Naive thymus-derived CD8-positive, alpha-beta T cell (primary cell): ENCODE measurements at places on chromosomes 7 and 10.

DNA sequence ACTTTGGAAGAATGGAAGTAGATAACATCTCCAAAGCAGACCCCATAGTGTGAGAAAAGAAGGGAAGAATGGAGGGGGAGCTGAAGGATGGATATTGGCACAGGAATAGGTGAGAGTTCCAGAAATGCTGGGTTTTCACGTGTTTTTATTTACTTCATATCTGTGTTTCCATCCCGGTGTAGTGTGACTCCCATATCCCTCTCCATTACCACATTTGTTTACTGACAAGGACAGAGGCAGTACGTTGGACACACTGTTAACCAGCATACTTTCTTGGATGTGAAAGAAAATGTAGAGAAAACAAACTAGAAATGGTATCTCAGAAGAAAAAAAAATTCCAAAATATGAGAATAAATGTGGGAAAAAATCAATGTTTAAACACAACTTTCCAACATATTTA lies 124.4 kb upstream of the PFKP start:
- DNase-seq: no peak

DNA sequence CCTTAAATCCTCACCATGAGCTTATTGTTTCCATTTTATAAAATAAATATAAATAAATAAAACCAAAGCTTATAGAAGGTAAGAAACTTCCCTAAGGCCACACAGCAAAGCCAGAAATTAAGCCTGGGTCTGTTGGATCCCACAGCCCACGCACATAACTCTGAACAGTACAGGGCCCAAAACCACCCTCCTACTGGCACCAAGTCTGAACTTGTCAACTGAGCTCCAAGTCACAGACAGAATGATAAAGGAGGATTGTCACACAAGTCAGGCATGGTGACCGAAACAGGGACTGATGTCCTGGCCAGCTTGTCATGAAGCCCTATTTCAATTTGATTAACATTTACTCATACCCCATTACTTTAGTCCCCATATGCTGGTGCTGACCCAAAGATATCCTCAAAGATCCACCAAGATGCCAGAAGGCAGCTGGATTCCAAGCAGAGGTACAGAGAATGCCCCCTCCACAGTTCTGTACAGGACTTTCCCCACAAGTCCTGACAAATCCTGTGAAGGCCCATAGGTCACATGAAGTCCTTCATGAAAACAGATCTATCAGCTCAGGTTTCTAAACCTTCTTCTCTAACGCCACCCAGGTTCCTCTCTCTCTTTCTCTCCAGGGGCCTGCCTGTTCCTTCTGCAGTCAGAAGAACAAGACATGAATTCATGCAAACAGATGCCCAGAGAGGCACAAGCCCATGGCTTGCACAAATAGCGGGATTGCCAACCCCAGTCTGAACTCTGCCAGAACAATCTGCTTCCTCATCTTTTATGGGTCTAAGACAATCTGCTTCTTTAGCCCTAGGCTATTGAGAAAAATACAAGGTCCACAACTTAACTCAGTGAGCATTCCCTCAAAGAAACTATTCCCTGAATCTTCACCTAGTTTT lies 60.9 kb downstream of the GLI3 start:
- DNase-seq: no peak

GRCh38 chr10:22986771-22987542 lies 59.1 kb downstream of the ARMC3 start:
- DNase-seq: peak; percentile 22

GRCh38 chr7:153902862-153903261 lies 149.3 kb upstream of the DPP6 start:
- DNase-seq: no peak

DNA sequence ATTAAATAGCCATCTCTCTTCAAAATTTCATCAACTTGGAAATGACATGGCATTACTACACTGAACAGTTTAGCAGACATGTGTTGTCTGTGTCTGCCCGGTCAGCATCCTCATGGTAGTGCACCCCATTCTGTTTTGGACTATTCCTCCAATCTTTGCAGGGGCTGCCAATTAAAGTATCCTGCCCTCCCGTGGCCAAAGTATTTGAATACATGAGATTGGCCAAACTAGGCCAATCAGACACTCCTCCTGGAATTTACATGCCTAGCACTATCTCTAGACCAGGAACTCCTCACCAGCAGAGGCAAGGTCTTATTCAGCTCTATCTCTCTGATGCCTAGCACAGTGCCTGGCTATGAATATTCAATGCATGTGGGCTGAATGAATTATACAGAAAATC lies 4.4 kb downstream of the SHTN1 start:
- DNase-seq: no peak

- no peak for DNase-seq
Observed at GRCh38 chr7:131586759-131587158, 30.3 kb upstream of the PODXL start.

GRCh38 chr10:61130366-61130765 lies 186.4 kb upstream of the RHOBTB1 start:
- DNase-seq: no peak

- DNase-seq: no peak
Observed at GRCh38 chr7:98168904-98169621, 42.2 kb upstream of the BHLHA15 start.

GRCh38 chr10:79295563-79295962 lies 51.7 kb upstream of the PPIF start:
- no peak for DNase-seq

DNA sequence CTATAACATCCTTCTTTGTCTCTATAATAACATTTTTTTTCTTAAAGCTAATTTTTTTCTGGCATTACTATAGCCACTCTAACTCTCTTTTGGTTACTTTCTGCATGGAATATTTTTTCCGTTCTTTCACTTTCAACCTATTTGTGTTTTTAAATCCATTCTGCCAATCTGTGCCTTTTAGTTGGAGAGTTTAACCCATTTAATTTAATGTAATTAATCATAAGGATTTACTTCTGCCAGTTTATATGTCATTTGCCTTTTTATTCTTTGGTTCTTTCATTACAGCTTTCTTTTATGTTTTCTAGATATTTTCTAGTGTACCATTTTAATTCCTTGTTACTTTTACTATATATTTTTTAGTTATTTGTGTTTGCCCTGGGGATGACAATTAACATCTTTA lies 78.6 kb downstream of the TMEM270 start:
- no peak for DNase-seq

DNA sequence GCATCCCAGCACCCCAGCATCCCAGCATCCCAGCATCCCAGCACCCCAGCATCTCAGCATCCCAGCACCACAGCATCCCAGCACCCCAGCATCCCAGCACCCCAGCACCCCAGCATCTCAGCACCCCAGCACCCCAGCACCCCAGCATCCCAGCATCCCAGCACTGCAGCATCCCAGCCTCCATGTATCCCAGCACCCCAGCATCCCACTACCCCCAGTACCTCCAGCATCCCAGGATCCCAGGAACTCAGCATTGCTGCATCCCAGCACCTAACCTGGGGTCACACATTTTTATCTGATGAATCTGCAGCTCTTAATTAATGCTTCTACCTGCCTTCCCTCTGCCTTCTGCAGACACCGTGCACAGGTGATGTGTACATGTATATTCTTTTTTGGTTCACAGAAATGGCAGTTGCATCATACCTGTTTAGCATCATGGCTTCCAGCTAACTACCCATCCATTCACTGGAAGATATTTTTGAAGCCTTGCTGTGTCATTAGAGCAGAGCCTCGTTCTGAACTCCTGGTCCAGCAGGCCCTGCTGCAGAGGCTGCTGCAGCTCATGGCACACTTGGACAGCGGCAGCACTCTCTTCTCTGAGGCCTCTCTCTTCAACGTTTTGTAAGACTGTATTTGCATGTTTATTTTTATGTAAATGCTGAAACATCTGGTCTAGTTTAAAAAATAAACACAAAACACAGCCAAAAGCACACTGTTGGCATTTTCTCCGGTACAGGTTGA lies 4.6 kb upstream of the CFAP46 start:
- DNase-seq: no peak

DNA sequence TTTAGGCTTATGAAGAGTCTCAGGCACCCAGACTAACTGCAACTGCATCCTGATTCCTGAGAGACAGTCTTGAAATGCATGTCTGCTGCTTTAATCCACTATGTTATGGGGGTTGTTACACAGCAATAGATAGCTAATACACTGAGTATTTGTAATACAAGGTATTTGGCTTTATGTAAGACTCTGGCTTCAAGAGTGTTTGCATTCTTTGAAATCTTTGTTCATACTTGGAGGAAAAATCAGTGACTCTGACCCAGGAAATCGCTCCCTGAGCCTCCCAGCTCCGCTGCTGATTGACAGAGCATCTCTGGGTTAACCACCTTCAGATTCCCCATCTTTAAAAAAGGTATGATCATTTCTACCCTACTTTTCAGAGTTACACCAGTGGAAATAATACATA lies 133.9 kb downstream of the MTPAP start:
- DNase-seq: no peak

- DNase-seq: no peak
Observed at GRCh38 chr7:13293264-13294002, 606.0 kb downstream of the ARL4A start.

GRCh38 chr7:72244826-72245398 lies 167.2 kb downstream of the CALN1 start:
- DNase-seq: no peak

- no peak for DNase-seq
Observed at GRCh38 chr10:119724593-119725516, 995 bp upstream of the INPP5F start.

GRCh38 chr7:50960621-50961310 lies 178.1 kb upstream of the GRB10 start:
- DNase-seq: no peak

GRCh38 chr10:92173996-92174395 lies 116.9 kb downstream of the CPEB3 start:
- no peak for DNase-seq

DNA sequence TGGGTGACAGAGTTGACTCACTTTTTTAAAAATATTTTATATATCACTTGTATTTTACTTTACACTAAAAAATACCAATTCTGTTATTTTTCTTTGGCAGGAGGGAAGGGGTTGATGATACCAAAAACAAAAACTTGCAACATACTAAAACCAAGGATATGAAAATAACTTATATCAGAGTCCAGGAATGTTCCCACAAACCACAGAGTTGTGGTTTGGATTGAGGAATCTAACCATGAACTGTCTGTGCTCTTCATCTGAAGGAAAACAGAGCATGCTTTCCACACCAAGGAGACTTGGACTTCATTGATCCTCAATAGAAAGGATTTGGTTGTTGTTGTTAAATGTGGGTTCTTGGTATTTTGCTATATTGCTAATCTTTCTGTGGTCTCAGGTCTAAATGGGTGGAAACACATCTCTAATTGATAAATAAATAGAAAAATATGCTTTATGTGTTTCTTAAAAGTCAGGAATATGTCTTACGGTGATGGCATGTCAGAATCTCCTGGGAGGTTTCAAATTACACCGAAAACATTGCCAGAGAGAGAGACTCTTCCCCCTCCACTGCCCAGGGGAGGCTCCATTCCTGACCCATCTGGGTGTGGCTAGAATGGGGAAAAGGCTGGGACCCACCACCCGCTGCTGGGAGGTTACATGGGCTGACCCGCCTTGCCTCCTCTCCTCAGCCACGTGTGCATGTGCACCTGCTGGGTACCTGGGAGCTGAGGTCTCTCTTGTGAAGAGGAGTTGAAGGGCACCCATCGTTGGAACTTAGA lies 46.9 kb upstream of the STK17A start:
- DNase-seq: no peak
